ENCODE measurements at places on chromosomes 4 and X. TPM values are rescaled to one million over a fixed set of nuclear protein-coding genes. Genes with fewer than 3 reads are reported as not detected.

The GAGE12E gene
- not detected for polyA plus RNA-seq

The FNIP2 gene
- polyA plus RNA-seq, result 13.7 TPM

The POU4F2 gene
- not detected for polyA plus RNA-seq

The EXOC1L gene
- not detected for polyA plus RNA-seq

The MAGEB17 gene
- polyA plus RNA-seq, result not detected

The CPE gene
- 140 TPM for polyA plus RNA-seq

DNA sequence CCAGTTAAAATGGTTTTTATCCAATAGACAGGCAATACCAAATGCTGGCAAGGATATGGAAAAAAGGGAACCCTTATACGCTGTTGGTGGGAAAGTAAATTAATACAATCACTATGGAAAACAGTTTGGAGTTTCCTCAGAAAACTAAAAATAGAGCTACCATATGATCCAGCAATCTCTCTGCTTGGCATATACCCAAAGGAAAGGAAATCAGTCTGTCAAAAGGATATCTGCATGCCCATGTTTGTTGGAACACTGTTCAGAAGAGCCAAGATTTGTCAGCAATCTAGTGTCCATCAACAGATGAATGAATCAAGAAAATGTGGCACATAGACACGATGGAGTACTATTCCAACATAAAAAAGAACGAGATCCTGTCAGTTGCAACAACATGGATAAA, 91.0 kb upstream of the SH3RF1 start:
- DNase-seq, result no peak

DNA sequence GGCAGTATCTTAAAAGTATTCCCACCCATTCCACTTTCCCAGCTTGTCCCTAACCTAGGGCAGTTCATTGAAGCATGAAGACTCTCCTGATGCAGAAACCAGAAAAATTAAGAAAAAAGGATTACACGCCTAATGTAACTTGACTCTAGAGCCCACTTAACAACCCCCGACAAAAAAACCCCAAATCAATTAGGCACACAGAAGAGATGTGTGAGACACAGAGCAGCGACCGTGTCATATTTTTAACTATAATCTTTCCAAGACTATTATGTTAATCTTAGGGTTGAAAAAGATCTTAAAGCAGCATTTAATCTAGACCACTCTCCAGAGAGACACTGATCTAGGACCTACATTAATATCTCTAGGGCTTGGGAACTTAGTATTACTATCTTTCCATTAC, 1.3 kb downstream of the YTHDC1 start:
- peak; percentile 39 for DNase-seq

GRCh38 chrX:44931441-44931973, 58.5 kb downstream of the KDM6A start:
- DNase-seq, result no peak

GRCh38 chrX:128931071-128931470, 592.2 kb downstream of the SMARCA1 start:
- no peak for DNase-seq

GRCh38 chr4:70570796-70571195, 21.3 kb upstream of the AMBN start:
- DNase-seq, result no peak

DNA sequence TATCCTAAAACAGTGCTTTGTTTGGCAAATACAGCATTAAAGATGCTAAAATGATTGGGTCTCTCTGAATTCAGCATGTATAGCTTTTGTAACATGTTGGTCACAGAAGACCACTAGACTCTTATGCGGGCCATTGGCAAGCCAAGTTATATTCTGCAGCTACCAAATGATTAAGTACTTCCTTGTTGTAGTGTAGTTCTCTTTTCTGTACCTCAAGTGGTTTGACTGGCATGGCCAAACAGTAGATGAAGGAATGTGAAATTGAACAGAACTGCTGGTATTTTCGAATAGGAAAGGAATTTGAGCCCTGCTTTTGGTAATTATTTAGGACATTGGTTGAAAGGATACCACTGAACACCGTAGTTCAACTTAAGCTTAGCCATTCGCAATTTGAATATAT, 193.9 kb upstream of the GPC4 start:
- no peak for DNase-seq

DNA sequence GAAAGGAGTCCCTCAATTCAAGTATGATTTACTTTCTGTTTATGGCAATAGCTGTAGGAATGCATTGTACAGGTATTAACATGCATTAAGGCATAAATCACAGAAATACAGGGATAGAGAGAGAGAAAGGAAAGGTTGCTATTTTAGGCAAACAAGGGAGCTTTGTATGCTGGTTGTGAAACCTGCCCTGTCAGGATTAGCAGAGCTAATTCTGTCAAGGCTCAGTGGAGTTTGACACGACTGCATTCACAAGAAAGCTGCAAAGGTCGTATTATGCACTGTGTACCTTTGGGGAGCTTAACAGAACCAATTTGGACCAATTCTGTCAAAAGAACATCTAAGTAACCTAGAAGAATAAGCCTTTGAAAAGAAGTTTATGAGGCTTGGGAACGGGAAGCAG, 239.3 kb downstream of the GRIA2 start:
- DNase-seq, result no peak

GRCh38 chrX:41128955-41129354, 43.7 kb downstream of the USP9X start:
- no peak for DNase-seq

DNA sequence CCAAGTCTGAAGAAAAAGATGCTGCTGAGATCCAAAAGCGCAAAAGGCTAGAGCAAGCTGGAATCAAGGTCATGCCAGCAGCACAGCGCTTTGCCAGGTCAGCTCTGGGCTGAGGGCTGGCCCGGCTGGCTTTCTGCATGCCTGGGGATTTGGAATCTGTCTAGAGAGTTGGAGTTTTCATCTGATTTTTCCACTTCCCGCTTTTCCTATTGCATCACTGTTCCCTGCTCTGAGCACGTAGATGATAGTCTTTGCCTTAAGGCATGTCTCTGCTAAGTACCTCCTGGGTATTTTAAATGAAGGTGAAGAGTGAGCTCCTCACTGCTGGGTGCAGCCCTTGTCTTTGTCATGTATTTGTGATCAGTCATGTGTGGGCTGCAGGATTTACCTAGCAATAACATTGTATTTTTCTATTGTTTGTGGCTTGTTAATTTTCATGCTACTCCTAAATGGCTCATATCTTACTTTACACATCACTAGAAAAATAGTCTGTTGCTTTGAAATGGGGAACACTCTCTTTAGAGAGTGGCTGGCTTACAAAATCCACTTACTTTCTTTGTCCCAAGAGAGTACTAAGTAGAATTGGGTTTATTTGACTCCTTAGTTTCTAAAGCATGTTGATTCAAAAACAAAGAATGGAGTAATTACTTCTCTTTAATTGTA, 82.8 kb downstream of the LIMCH1 start:
- DNase-seq, result no peak

- peak; percentile 21 for DNase-seq
These were observed 1.6 kb upstream of the JCHAIN start for GRCh38 chr4:70667740-70668535.

DNA sequence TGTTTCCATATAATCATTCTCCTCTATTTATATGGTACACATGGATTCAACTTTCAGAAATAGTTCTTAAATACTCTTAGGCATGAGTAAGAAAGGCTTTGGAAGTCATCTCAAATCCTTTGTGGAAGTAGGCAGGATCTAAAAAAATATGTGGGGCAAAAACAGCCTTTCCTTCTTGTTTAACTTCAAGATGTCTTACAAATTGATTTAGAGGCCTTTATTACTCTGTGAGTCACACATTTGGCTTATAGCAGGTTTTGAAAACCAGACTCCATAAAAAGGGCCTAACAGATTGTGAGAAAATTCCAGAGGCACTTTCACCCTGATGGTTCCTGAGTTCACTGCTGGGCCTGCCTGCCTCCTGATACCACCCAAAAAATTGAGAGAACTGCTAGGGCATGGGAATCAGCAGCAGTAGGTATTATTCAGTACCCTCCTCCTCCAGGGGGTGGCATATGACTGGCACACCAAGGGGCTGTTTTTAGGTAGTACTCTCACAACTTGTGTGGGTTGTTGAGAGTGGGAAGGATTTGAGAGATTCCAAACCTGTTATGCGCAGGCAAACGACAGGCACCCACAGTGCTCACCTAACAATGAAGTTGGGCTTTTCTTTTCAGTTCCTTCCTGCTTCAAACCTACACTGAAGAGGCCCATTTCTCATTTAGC, 162.7 kb upstream of the MBNL3 start:
- DNase-seq, result peak; percentile 57

Data from muscle of back (tissue), 13 donors.